ENCODE measurements at places on chromosomes 16 and 17.

DNA sequence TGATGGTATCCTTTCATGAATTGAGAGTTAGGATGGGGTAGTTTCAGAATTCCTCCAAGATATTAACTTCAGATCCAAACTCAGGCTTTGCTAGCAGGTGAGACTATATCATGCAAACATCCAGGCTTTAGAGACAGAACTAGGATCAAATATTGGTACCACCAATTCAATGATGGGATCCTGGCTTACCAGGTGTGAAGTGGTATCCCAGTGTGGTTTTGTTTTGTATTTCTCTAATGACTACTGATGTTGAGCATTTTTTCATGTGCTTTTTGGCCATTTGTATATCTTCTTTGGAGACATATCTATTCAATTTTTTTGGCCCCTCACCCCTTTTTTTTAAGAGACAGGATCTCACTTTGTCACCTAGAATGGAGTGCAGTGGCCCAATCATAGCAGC is 57.0 kb downstream of the TOM1L2 start:
- no peak for DNase-seq

GRCh38 chr16:67651039-67651438 is 6.1 kb downstream of the CARMIL2 start:
- no peak for DNase-seq

GRCh38 chr17:39187152-39187830 is 10.2 kb downstream of the CACNB1 start:
- DNase-seq: no peak

DNA sequence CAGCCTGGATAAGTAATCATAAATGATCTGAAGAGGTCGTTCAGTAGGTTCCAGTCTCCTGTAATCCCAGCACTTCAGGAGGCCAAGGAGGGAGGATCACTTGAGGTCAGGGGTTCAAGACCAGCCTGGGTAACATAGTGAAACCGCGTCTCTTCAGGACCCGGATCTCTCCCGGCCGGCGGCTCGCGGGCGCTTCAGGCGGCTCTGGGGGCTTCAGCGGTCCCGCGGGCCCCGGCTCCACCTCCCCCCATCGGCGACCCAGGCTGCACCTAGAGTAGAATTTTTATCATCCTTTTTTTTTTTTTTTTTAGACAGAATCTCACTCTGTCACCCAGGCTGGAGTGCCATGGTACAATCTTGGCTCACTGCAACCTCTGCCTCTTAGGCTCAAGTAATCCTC is 95.9 kb downstream of the ABCC12 start:
- no peak for DNase-seq

GRCh38 chr17:50634915-50635731 is 442 bp downstream of the ABCC3 start:
- DNase-seq: no peak

DNA sequence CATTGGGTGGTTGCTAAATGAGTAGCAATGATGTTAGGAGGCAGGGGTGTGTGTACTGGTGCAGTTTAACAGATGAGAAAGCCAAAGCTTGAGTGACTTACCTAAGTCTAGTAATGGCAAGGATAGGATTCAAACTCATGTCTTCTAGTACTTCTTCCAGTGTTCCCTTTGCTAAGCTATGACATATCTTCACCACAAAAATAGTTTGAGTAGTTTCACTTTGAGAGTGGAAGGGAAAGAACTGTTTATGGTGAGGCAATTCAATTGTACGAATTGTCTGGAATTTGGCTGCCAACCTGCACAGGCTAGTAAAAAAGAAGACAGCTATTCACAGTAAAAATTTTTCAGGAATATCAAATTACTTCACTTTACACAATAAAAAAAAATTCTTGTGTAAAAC is 138.0 kb downstream of the NLK start:
- no peak for DNase-seq

GRCh38 chr16:23949630-23950290 is 114.0 kb downstream of the PRKCB start:
- DNase-seq: peak; percentile 76

DNA sequence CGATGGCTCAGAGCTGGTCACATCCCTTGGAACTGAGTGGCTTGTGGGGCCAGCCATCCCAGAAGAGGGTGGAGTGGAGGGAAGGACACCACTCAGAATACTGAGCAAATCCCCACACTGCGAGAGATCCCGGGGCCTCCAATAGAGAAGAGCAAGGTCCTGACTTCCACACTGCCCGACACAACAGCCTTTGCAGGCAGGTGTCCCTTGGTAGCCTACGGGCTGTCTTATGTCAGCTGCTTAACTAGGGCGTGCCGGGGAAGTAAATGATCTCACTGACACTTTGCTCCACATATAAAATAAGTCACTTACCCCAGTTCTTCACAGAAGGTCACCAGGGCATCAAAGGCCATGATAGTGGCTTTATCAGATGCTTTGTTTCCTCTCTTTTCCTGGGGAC is 16.1 kb downstream of the RECQL5 start:
- no peak for DNase-seq

DNA sequence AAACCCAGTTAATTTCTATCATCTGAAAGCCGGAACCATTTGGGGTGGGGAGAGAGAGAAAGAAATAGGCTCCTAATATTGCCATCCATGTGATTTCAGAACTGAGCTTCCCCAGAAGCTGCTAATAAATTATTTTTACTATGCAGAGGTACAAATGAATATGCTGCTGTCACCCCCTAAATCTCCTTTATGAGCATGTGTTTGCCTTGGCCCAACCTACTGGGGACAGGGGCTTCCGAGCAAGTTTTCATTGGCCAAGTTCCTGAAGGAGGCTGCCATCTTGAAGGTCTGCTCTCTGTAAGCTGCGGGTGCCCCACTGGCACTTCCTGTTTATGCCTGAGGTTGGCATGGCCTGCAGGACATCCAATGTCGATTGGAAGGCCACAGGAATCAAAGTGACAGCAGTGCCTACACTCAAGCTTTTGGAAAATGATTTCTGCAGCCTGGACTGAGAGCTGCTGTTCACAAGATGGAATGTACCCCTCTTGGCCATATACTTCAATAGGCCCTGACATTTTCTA is 194.7 kb downstream of the XYLT1 start:
- DNase-seq: no peak

DNA sequence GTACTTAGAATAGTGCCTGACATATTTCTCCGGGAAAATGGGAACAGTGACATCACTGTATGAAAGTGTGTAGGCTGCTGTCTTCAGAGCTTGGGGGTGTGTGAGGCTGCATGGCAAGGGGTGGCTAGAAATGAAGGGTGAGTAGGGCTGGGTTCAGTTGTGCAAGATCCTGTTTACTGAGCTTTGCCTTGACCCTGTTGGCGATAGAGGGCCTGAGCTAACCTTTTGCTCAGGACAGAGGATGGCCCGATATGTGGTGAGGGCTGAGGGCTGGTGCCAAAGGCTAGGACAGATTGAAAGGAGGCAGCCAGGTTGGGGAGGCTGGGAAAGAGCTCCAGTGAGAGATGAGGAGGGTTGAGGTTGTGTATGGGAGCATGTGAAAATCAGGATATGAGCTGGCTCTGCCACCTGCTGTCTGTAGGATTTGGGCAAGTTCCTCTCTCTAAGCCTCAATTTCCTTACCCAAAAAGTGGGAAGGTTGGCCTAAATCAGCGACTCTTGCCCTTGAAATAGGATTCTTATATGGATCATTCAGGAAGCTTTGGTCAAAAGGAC is 6.0 kb upstream of the CCL1 start:
- no peak for DNase-seq

DNA sequence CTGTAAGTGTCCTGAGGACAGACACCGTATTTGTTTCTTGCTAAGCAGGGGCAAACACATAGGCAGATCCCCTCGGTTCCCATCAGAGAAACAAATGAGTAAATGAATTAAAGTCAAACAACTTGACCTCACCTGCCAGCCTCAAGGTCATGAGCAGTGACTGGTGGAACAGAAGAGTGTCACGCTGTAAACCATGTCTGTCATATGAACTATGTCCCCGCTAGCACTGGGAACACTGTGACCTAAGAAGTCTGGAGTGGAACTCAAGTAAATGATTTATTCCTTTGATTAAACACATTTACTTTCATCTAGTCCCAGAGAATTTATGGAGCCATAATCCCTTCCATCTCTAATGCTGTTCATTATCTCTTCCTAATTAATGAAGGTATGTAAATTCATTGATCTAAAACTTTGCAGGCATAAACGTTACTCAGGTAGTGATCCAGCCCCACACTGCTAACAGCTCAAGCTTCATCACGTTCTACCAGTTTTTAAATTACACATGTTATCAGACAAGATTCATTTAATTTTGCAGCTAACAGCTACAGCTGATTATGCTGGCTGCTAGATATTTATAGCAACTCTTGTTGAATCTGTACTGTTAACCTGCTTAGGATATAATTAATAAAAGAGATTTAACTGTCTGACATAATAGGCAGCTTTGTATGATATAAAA is 38.7 kb downstream of the CPPED1 start:
- no peak for DNase-seq

DNA sequence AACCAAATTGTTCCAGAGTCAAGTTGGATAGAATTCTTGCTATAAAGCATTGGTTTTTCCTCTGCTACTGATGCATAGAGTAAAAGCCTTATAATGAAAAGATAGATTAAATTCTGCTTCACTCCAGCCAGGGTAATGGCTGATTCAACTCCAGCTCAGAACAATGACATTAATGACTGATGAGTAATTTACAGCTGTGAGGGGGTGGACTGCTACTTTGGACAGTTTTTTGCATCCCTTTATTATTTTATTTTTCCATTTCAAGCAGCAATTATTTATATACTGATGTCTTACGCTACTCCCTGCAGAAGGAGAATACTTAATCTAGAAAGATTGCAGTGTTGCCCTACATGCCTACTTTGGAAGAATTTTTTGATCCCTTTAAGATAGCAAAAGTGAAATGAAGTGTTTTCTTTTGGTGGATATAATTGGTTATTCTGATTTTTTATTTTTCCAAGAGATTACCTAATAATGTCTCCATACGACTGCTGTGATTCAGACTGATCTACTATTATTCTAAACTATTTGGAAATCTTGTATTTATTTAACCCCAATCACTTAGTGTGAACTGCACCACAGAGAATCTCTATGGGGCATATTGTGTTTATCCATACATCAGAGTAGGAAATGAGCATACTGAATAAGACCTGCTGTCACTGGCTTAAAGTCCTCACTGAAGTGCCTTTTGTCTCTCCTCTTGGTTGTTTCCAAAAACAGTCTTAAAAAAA is 149.5 kb downstream of the TRIM37 start:
- DNase-seq: no peak

- no peak for DNase-seq
Observed at GRCh38 chr17:73030995-73031394, 61.5 kb downstream of the SLC39A11 start.

GRCh38 chr17:27343977-27344607 is 50.2 kb downstream of the WSB1 start:
- no peak for DNase-seq

DNA sequence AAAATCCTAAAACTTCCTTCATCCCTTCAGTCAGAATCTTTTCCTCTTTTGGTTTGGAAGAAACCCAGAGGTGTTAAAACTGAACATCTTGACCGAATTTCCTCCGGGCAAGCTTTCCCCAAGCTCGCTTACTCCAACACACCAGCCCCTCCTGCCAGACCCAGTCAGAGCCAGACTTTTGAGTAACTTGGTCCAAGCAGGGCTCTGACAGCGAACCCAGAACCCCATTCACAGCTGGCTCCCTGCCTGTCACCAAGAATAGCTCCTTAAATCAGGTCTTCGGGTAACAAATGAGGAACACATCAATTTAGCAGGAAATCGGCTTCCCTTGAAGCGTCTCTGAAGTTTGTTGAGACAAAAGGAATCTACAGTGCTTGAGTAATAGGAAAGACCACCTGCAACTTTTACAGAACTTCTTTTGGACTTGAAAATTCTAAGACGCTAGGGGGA is 27.3 kb downstream of the GAS7 start:
- no peak for DNase-seq

DNA sequence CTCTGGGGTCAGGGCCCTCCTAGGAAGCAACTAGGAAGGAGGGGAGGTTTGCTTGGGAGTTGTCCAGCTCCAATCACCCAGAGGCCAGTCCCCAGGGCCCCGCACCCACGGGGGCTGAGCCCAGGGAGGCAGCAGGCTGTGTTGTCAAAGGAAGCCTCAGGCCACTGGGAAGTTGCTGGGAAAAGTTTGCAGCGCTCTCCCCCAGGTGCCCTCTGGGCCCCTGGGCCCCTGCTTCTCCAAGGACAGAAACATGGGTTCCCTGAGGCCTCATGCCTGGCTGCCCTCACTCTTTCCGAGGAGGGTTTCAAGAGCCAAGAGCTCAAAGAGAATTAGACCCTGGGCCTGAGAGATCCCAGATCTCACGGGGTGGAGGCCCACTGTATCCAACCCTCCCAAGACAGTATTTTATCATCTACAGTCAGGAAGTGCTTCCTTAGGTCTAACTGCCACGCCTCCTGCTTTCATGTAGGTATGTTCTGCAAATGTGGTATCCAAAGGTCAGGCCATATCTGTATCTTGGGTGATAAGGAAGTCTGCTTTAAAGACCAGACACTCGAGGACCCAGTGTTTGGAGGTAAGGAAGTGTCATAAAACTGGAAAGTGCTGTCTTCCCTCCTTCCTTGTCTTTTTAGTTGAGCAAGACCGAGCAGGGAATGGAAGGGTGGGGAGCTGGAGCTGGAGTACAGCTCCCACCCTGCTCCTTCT is 44.2 kb upstream of the ZNF423 start:
- no peak for DNase-seq

GRCh38 chr16:29024278-29024677 is 39.4 kb downstream of the LAT start:
- no peak for DNase-seq

- no peak for DNase-seq
Observed at GRCh38 chr17:17387498-17388362, 84.6 kb downstream of the NT5M start.

- no peak for DNase-seq
Observed at GRCh38 chr17:82915757-82916027, 75.9 kb upstream of the ZNF750 start.

GRCh38 chr16:55765161-55765560 is 67.7 kb downstream of the CES1 start:
- no peak for DNase-seq

DNA sequence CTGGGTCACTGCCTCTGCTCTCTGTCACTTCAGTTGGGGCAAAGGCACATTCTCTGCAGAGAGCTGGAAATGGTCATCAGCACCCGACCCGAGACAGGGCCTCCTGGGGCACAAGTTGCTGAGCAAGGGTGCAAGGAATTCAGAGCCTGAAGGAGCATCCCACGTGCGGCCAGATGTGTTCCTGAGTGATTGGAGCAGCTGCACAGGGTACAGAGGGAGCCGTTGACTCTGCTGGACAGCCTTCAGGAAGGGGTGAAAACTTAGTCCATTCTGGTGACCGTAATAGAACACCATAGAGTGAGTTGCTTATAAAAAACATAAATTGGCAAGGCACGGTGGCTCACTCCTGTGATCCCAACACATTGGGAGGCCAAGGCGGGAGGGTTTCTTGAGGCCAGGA is 106.8 kb downstream of the CCDC182 start:
- no peak for DNase-seq

GRCh38 chr16:68083861-68084503 is 1.2 kb upstream of the NFATC3 start:
- DNase-seq: no peak

Data from activated naive CD4-positive, alpha-beta T cell treated with anti-CD3 and anti-CD28 coated beads for 36 hours (primary cell).